ENCODE measurements at places on chromosomes 7 and 10. TPM values are rescaled to one million over a fixed set of nuclear protein-coding genes. Genes with fewer than 3 reads are reported as not detected.

TM9SF3 gene
- 92.3 TPM for polyA plus RNA-seq

NEUROG3 gene
- polyA plus RNA-seq, result not detected

ZNF117 gene
- 0.98 TPM for polyA plus RNA-seq

HOXA6 gene
- polyA plus RNA-seq, result 2.1 TPM

ATP6V0E2 gene
- polyA plus RNA-seq, result 44.5 TPM

FAM221A gene
- polyA plus RNA-seq, result 0.94 TPM

DNA sequence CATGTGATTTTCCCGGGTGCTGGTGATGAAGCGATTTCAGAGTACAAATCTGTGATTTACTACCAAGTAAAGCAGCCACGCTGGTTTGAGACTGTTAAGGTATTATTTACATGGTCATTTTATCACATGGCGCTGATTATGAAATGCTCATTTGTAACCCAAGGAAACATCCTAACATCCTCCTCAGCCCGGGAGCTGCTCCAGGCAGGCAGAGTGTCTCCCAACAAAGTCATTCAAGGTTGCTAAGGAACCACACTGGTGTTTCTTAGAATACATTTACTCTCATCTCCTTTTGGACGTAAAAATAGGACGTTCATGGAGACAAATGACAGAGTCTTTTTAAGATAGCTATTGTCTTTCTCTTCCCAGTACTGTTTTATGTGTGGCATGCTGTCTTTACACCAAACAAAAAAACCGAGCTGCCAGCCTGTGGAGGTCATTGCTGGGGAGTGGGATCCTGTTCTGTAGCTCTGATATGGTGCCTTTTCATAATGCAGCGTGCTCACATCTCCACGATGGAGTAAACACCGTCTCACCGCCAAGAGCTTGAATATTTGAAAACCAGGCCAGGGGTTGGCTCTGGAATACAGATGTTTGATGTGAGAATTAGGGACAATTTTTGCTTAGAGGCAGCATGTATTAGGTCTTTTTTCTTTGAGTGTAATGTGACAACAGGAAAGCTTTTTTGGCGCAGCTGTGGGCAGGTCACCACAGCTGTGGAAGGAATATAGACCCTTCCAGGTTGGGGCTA, 119.6 kb downstream of the DOCK1 start:
- DNase-seq, result no peak

DNA sequence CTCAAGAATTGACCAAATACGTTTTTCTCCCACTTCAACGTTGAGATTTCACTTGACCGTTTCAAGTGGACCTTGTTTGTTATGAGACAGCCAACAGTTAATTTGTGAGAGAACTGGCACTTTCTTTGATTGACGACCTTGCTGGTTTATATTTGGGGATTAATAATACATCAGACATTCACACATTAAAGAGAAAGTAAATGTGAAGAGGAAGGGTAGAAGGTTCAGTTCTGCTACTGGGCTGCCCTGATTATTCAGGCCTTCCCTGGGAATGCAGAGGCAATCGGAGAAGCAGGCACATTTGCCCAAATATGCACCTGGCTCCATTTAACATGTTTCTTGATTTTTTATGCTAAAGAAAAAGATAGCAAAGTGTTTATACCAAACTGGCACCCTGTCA, 114.1 kb downstream of the POU6F2 start:
- DNase-seq, result no peak

DNA sequence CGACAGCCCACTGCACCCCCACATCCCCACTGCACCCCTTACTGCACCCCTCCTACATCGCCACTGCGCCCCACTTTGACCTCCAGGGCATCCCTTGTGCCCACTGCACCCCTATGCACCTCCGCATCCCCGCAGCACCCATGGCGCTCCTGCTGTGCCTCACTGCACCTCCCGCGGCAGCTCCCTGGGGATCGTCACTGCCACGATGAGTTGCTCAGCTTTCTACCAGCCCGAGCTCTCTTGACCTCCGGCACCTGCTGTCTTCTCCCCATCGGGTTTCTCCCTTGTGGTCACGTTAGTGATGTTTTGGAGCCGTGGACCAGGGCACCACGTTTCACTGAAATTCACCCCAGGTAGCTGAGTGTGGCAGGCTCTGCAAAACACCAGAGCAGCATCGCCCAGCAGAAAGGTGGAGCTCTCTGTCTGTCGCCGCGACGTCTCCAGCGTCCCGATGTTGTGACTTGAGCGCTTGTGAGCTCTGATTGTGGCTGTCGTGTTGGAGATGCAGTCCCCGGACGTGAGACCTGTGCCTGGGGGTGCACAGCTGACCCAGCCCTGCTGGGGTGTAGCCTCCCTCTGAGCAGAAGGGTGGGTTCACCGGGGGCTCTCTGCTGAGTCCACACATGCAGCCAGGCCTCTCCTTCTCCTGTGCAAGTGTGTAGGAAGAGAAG, 147.7 kb downstream of the DNAJB6 start:
- no peak for DNase-seq

DNA sequence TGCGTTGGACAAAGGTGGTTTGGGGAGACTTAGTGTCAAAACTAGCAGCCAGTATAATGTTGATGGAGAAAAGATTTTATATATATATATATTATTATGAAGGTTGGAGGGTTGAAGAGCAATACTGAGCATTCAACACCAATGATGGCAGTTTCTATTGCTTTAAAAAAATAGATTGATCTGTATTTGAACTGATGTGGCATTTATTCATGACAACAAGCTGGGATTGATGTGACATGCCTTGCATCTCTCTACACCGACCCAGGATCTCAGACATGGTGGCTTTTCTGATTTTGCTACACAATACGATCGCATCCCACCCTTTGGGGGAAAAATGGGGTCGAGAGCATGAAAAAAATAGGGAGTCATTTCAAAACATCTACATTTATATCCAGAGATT, 175.4 kb downstream of the POU6F2 start:
- no peak for DNase-seq

DNA sequence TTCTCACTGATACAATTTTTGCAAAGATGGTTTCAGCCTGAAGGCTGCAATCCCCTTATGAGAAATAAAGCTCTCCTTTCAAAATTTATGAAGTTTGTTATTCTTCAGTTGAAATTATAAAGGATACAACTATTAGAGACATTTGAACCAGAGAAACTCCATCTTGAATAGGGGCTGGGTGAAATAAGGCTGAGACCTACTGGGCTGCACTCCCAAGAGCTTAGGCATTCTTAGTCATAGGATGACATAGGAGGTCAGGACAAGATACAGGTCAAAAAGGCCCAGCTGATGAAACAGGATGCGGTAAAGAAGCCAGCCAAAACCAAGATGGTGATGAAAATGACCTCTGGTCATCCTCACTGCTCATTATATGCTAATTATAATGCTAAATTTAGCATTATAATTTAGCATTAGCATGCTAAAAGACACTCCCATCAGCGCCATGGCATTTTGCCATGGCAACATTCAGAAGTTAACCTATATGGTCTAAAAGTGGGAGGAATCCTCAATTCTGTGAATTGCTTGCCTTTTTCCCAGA, 22.4 kb upstream of the IFIT1B start:
- no peak for DNase-seq

- peak; percentile 76 for DNase-seq
Measured at GRCh38 chr10:95363303-95363912, 72.6 kb upstream of the PDLIM1 start.

DNA sequence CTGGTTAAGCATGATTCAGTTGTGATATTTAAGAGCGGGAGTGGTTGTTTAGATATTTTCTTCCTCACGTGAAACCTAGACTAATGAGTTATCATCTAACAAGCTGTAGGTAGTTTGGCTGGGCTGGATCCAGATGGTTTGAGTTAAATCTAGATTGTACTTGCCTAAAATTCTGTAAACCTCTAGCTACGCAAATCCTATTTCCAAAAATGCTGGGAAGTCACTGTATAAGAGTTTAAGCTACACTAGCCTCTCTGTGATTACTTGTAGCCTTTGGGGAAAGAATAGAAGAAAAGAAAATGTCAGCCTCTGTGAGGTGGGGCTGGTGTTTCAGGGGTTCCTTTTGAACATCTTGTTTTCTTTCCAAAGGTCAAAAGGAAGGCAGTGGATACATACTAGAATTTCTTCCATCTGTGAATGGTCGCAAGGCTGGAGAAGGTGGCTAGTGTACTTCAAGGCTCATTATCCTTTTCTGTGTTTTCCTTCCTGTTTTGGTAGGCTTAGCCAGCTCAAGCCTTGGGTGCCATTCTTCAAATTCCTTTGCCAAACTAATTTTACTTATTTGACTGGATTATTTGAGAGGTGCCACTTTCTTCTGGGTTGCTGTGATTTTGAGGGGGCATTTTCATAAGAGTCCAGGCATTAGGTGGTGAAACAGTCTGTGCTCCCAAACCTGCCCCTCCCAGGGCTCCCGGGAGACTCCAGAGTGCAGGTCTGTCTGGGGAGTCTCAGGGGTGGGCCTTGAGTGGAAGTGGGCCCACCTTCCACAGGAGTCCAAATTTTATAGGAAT, 5.2 kb upstream of the EN2 start:
- DNase-seq, result no peak

DNA sequence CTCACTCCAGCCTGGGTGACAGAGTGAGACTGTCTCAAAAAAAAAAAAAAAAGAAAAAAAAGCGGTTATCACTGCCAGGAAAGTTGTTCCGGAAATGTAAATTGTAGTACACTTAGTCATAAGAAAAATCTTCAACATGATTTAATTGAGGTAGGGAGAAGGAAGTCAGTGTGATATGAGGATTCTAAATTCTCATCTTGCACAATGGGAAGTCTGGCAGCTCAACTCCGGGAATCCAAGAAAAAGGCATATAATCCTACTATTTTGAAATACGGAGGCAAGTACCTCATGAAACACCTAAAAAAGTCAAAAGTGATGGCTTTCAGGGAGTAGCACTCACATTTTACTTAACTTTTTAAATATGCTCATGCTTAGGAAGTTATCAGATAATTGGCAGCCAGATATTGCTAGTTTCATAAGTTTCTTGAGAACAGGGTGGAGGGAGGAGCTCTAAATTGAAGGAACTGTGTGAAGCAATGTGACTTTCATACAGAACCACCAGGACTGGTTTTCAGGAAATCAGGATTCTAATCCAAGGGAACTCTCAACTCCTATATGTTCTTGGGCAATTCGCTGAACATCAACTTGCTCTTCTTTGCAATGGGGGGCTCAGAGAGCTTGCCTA, 2.7 kb upstream of the C7orf25 start:
- no peak for DNase-seq

DNA sequence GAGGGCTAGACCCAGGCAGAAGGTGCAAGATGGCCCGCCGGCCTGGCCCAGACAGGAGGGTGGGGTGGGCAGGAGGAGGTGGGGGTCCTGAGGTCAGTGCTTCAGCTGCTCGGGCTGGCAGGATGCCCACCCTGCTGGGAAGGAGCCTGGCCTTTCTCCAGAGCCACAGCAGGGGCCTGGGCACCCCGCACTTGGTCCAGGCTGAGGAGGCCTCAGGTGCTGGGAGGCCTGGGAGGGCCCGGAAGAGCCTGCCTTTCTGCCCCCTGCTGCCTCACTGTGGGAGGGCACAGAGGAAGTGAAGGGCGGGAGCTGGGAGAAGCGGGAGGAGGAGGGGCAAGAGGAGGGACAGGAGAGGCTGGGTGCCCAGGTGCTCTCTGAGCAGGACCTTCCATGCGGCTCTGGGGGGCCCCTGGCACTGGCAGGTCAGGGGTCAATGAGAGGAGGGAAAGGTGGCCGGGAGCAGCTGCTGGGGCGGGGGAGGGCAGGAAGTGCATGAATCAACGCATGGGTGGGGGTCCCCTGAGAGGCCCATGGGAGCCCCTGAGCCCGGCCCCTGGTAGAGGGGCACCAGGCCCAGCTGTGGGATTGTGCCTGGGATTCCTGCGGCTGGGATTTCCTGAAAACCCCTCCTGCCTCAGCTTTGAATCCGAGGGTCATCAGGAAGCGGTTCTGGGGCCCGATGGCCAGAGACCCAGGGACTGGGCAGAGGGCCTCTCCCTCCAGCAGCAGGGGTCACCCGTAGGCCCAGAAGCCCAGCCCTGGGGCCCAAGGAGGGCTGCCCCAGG, 49.9 kb downstream of the PWWP2B start:
- DNase-seq, result peak; percentile 60

DNA sequence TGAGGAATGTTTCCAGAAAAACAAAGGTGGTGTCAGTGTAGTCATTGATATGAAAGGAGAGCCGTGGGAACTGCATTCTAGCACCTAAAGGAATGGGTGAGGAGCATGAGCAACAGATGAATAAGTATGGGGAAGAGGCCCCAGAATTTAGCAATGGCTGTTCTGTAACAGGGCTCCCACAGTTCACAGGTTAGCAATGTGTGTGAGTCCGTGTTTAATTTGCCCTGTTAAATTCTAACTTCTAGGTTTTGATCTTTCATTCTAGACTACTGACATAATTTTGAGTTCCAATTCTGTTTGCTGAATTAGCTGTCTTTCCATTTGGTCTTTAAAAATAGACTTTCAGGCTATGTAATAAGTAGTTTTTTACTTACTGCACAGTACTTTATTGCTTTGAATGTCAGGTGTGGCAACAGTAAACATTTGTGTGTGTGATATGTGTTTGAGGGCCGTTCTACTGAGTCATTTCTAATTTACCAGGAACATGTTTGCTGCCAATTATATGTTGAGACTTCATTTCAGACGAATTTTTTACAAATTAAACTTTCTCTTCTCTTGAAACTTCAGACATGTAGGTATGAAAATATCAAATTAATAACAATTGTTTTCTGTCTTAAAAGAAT, 8.8 kb downstream of the STK17A start:
- no peak for DNase-seq

GRCh38 chr10:114869520-114869892, 47.9 kb downstream of the FHIP2A start:
- DNase-seq, result no peak

GRCh38 chr7:149093228-149093627, 2.7 kb upstream of the ZNF786 start:
- no peak for DNase-seq

DNA sequence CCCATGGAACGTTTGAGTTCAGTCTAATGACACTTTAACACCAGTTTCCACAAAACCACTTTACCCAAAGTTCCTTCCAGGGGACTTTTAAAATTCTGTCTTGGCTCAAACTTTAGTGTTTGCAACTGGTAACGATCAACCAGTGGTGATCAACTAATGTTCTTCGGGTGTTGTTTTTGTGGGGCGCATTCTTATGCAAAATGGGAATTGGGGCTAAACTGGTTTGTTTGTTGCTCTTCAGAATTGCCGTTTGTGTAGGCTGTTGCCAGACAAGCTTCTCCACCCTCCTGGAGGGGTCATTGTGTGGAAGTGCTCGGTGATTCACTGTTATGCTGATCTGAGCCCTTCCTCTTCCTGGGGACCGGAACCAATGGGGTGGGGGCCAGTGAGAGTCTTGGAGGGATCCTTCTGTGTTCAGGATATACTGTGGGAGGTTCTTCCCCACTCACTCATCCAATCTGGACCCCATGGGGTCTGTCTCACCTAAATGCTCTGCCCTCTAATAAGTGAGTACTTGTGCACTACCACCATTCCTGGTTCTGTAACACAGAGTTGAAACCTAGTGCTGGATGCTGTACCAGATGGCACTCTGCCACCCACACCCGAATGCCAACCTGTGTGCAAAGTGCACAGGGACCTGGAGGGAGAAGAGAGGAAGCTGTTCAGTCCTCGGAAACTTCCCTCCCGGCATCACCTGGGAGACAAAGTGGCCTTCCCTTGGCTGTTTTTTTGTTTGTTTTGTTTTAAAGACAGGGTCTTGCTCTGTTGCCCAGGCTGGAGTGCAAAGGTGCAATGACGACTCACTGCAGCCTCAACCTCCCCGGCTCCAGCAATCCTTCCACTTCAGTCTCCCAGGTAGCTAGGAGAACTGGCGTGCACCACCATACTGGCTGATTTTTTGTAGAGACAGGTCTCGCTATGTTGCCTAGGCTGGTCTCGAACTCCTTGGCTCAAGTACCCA, 2.1 kb downstream of the NFE2L3 start:
- no peak for DNase-seq

Measured in A549 (cell line).